ENCODE measurements at places on chromosomes 7 and 10. TPM values are rescaled to one million over a fixed set of nuclear protein-coding genes. Genes with fewer than 3 reads are reported as not detected.
A peak's percentile ranks its signal among the peaks of the same experiment; 100 is the strongest.

- peak overlapping the region; percentile 95 for H3K27ac ChIP-seq
- peak overlapping the region; percentile 83 for H3K4me3 ChIP-seq
- peaks cover 31% of the 10 kb centered on the region for H3K4me1 ChIP-seq
- H3K36me3 ChIP-seq = no peaks in the 10 kb centered on the region
- H3K27me3 ChIP-seq = no peaks in the 10 kb centered on the region
- peak; percentile 68 for DNase-seq
These were observed 856 bp downstream of the ARHGAP21 start for GRCh38 chr10:24722676-24723385.

DNA sequence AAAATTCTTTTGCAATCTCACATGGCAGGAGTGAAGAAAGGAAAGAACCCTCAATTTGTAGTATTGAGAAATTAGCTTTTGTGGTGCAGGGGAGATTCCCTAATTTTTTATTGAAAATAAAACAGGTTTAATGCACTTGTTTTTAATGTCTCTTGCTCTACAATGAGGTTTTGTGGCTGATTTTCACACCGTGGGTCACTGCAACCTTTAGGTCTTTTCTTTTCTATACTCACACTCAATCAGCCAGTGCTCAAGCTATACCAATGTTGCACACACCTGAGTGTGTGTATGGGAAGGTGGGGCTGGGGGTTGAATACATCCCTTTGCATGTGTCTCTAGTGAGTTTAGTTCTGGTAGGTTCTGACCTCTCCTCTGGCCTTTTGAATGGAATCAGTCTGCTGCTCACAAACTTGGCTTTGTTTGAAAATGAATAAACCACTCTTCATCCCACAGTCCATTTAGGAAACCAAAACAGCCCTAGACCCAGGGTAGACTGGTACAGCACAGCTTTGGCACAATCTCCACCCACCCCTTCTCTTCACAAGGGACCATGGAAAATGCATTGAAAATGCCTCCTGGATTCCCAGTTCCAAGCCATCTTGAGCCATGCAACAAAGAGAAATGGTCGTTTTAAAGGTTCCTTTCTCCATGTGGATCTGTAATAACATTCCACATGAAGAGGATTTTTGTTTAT, 411.5 kb downstream of the SFMBT2 start:
- H3K4me3 ChIP-seq = no peak overlapping the region
- H3K27me3 ChIP-seq = peaks cover 4% of the 10 kb centered on the region
- H3K36me3 ChIP-seq = no peaks in the 10 kb centered on the region
- DNase-seq = no peak

DNA sequence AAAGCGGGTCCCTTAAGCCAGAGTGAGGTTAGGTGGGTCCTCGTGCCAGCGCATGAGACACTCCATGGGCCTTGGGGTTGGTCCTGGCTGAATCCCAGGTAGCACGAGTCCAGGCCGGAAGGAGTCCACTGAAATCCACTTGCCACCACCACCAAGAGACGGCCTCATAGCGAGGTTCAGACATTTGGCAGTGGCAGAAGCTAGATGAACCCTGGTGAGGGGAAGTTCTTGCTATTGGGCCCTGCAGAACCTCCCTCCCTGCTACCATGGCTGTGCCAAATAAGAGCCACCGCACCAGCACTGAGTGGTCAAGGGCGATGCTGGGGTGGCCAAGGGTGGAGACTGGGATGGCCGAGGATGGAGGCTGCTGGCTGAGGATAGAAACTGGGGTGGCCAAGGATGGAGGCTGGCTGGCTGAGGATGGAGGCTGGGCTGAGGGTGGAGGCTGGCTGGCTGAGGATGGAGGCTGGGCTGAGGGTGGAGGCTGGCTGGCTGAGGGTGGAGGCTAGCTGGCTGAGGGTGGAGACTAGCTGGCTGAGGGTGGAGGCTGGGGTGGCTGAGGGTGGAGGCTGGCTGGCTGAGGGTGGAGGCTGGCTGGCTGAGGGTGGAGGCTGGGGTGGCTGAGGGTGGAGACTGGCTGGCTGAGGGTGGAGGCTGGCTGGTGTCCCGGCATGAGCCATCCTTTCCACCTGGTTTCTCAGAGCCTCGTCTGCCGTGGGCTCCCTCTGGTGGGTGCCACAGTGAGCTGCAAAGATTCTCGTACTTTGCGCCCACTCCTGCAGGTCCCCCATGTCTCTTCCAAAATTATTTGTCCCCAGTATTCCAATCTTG, 88.2 kb downstream of the ELFN1 start:
- H3K4me1 ChIP-seq = peaks cover 5% of the 10 kb centered on the region
- no peaks in the 10 kb centered on the region for H3K27me3 ChIP-seq
- H3K27ac ChIP-seq = peak overlapping the region; percentile 66
- H3K36me3 ChIP-seq = no peaks in the 10 kb centered on the region

The SORCS3 gene
- total RNA-seq = not detected

- H3K4me1 ChIP-seq = no peaks in the 10 kb centered on the region
- H3K27me3 ChIP-seq = no peaks in the 10 kb centered on the region
- no peak for DNase-seq
- no peaks in the 10 kb centered on the region for H3K36me3 ChIP-seq
- no peak overlapping the region for H3K27ac ChIP-seq
These were observed 103.8 kb downstream of the POLL start for GRCh38 chr10:101484175-101484745.

DNA sequence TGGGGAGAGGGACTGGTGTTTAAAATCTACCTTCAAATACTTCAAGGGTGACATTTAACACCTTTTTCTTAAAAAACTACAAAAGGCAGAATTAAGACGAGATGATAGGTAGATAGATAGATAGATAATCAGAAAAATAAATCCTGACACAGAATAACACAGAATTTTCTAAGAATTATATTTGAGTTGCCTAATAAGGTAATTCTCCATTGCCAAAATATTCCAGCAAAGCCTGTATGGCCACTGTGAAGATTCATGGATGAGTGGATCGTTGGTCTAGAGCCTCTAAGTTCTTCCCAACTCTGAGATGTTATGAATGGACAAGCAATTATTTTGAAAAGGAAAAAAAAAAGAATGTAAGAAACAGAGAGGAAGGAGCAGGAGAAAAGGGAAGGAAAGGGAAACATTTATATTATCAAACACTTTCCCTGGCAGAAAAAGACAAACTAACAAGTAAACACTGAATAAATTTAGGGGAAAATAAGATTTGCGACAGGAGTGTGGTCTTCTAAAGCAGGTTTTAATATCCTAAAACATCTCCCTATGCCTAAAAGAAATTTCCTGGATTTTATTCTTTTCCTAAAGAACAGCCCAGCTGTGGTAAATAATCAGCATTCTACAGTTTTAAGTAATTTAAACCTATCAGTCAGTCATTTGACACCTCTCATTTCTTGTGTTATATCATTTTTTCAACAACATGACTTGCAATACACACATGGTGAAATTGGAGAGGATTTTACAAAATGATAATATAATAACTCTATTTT, 7.5 kb upstream of the CAV2 start:
- no peaks in the 10 kb centered on the region for H3K4me1 ChIP-seq
- H3K27ac ChIP-seq = peak overlapping the region; percentile 4
- no peaks in the 10 kb centered on the region for H3K36me3 ChIP-seq
- no peaks in the 10 kb centered on the region for H3K27me3 ChIP-seq

The FAM20C gene
- 16.7 TPM for total RNA-seq

DNA sequence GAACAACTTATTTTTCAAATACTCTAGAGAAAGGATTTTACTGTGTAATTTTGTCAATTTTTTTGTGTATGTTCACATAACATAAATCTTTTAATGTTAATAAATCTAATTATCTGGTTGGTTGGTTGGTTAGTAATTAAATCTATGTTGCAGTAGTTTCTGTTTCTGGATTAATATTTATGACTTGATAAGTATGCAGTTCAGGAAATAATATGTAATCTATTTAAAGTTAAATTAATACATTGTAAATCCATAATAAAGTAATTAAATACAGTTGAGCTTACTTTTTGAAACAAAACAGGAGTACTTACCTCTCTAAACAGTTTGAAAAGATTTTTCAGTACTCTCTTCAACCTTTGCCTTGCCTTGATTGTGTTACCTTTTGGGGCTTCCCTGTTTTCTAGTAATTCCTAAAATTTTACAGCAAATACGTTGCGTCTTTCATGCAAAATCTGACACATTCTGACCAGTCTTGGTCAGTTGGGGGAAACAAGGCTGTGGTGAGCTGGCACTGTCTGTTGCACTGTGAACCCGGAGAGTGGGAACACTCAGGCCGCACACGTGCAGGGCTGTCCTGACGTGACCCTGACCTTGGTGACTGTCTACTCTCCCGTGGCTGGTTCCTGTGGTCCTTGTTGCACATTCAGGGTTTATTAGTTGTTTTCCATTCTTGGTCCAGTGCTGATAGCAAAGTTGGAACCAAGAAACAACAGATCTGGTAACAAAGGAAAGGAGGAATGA, 45.6 kb upstream of the FGL2 start:
- no peak overlapping the region for H3K4me3 ChIP-seq
- DNase-seq = peak; percentile 55
- H3K4me1 ChIP-seq = no peaks in the 10 kb centered on the region
- H3K27me3 ChIP-seq = no peaks in the 10 kb centered on the region
- H3K27ac ChIP-seq = peak overlapping the region; percentile 76

DNA sequence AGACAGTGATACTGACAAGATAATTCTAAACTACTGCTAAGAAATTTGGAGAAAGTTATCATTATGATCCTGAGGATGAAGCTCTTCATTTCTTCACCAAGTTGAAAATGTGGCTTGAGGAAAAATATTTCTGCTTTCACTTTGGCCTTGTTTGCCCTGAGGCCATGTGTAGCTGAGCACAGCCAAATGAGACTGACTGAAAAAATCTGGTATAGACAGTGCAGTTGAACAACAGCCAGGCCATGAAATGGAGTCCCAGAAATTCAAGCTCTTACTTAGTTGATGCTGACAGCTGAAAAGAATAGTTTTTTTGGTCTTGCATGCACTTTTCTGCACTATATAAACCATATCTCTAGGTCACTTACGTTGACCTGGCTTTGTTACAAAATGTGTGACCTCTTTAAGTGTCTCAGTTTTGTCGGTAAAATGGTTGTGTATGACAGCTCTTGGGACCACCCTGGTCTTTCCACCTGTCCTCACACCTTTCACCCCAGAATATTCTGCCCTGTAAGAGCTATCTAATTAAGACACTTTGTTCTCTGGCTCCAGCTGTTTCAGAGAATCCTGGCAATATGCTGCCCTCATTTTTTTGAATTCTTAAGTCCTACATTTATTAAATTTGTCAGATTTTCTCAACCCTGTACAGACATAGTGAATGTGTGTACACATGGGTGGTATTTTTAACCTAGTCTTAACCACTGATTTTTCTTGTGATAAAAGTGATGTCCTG, 91.3 kb downstream of the CD36 start:
- DNase-seq = peak; percentile 11
- H3K27ac ChIP-seq = no peak overlapping the region
- H3K36me3 ChIP-seq = no peaks in the 10 kb centered on the region
- H3K27me3 ChIP-seq = no peaks in the 10 kb centered on the region

DNA sequence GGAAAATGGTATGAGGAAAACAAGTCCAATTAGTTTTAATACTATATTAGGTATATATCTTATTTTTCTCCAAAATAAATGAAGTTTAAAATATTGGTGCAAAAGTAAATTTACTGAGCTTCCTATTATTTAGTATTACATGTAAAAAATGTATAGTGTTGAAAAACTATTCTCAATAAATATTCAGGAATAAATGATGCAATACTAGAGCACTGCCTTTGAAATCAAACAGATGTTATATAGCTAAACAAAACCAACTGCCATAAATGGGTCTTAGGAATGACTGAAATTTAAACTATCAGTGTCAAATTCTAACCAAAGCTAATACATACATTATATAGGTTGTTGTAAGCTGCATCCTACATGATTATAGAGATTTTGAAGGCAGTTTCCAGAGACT, 1434.0 kb upstream of the LRRTM3 start:
- H3K4me1 ChIP-seq = no peaks in the 10 kb centered on the region
- no peaks in the 10 kb centered on the region for H3K27me3 ChIP-seq
- no peak for DNase-seq
- H3K4me3 ChIP-seq = no peak overlapping the region
- no peaks in the 10 kb centered on the region for H3K36me3 ChIP-seq

The UCN3 gene
- total RNA-seq = not detected

- peaks cover 13% of the 10 kb centered on the region for H3K4me1 ChIP-seq
- no peak for DNase-seq
- H3K36me3 ChIP-seq = no peaks in the 10 kb centered on the region
- H3K27me3 ChIP-seq = no peaks in the 10 kb centered on the region
- H3K4me3 ChIP-seq = no peak overlapping the region
These were observed 21.8 kb upstream of the AMZ1 start for GRCh38 chr7:2666155-2666554.

The CALML3 gene
- not detected for total RNA-seq

GRCh38 chr7:64886956-64887545, 16.0 kb upstream of the ZNF273 start:
- H3K4me3 ChIP-seq = no peak overlapping the region
- DNase-seq = no peak
- H3K4me1 ChIP-seq = peaks cover 19% of the 10 kb centered on the region
- no peaks in the 10 kb centered on the region for H3K36me3 ChIP-seq
- no peaks in the 10 kb centered on the region for H3K27me3 ChIP-seq
- H3K27ac ChIP-seq = no peak overlapping the region

The ENKUR gene
- not detected for total RNA-seq

GRCh38 chr7:99824091-99824490, 3.7 kb upstream of the CYP3A43 start:
- H3K36me3 ChIP-seq = no peaks in the 10 kb centered on the region
- H3K27ac ChIP-seq = no peak overlapping the region

DNA sequence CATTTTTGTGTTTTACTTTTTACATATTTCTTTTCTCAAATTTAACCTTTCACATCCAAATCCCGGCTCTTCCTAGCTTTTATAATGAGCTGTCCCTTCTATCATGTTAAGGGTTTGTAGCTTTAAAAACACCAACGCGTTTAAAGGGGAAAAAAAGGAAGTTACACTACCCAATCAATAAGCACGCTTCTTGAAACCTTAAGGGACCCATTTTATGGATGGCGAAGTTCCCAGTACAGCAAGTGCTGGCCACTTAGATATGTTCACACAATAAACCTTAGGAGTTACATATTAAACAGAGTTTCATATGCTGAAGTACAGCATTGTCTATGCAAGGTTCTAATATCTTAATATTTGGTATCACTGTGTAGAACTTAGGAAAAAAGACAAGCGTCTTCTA, 1.8 kb downstream of the GNG11 start:
- no peaks in the 10 kb centered on the region for H3K4me1 ChIP-seq
- no peak for DNase-seq
- peak overlapping the region; percentile 79 for H3K4me3 ChIP-seq
- H3K27me3 ChIP-seq = no peaks in the 10 kb centered on the region
- H3K36me3 ChIP-seq = no peaks in the 10 kb centered on the region
